Neural progenitor cell (in vitro differentiated cells): ENCODE measurements at places on chromosomes 16 and 17. TPM values are rescaled to one million over a fixed set of nuclear protein-coding genes. Genes with fewer than 3 reads are reported as not detected.

The TRPV2 gene
- total RNA-seq: 0.49 and 0.53 TPM in 2 replicates

The SPNS2 gene
- 0.34 and 1.7 TPM in 2 replicates for total RNA-seq

DNA sequence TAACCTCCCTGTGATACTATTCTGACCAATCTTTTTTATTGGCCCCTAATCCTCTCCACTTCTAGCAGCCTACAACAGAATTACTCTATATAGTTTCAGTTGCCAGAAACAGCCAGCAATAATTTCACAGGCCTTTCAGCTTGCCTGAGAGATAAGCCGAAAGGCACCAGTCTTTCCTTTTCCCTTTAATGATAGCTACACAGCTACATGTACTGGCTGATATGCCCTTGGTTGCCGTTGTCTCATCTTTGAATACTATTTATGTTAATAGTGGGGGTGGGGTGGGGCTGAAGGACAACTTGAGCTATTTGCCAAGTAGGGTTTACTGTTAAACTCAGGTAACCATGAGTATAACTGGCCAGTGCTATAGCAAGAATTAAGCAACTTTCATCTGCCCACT, 35.8 kb upstream of the RASL10B start:
- no peak for DNase-seq

DNA sequence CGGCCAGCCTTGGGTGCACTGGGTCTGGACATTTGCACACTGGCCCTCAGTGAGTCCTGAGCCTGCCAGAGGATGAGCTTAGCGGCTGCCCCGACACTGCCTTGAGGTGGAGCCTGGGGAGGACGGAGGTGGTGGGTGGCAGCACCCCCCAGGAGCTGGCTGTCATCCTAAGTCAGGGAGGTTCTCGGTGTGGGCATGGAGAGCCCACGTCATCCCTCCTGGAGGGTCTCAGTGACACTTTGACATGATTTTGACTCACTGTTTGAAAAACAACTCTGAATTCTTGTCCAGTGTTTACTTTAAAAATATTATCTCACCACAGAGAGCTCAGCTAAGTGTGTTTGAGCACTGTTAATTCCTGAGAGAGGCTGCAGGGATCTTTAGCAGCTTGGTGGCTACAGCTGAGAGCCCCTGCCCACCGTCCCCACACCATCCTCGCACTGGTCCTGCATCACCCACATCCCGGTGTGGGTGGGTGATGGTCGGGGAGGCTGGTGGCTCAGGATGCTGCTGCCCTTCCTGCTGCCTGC, 63.1 kb downstream of the BANP start:
- no peak for DNase-seq

DNA sequence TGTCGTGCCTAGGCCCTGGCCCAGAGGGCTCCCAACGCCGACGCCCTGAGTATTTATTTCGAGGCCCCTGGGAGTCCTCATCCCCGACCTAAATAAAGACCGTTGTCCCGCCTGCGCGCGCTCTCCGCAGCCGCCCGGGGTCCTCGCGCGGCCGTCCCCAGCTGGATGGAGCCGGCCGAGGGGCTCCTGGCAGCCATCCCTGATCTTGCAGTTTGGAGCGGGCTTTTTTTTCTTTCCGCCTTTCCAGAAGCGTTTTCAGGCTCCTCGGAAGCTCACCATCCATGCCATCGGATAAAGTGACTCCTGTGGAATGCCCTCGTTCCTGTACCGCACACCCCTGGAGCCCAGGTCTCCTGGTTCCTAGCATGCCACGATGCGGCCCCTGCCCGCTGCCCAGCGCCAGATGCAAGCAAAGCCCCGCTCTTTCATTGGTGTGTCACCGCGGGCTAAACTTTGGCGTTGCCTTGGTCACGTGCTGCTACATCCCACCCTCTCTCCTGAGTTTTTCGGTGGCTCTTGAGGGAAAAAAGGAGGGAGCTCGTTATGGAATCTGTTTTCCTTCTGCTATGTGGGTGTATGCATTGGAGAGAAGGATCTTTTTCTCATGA, 716 bp downstream of the TMEM94 start:
- DNase-seq: peak; percentile 73

DNA sequence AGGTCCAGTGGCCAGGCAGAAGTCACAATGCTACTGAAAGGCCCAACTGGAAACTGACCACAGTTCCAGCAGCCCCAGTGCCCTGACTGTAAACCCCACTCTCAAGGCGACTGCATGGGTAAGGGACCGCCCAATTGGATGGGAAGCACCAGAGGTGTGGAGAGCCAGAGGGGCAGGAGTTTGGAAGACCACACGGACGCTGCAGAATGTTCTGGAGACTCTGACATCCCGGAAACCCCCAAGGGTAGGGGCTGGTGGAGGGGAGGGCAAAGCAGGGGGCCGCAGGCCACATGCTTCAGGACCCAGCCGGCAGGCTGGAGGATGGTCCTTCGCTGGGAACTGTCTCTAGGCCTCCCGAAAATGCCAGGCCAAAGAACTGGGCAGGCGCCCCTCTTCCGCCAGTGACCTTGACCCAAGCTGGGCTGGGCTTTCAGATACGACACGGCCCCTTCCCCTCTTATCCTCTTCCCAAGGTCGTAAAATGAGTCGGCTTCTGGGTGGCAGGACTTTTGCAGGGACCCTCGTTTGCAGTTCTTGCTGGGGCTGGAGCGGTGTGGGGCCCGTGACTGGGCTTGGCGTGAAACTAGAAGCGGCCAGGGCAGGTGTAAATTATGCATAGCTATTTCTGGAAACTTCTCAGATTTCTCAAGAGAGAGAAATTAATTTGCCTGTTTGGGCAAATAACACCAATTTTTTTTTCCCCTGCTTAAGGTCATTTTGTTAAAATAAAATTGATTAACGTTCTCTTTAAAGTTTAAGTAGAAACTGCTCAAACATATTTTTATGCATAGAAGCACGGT, 110.2 kb downstream of the C16orf78 start:
- DNase-seq: no peak
